MCF 10A (cell line): ENCODE measurements at places on chromosomes 11 and 22. TPM values are rescaled to one million over a fixed set of nuclear protein-coding genes. Genes with fewer than 3 reads are reported as not detected.

GRCh38 chr11:30424321-30424720, 101.4 kb downstream of the ARL14EP start:
- no peak overlapping the region for H3K27ac ChIP-seq
- DNase-seq, result no peak
- H3K4me3 ChIP-seq, result no peak overlapping the region
- no peaks in the 10 kb centered on the region for H3K4me1 ChIP-seq
- H3K36me3 ChIP-seq, result no peaks in the 10 kb centered on the region

Gene SMC1B
- not detected in 2 replicates for total RNA-seq

Gene UPB1
- not detected in 2 replicates for total RNA-seq

DNA sequence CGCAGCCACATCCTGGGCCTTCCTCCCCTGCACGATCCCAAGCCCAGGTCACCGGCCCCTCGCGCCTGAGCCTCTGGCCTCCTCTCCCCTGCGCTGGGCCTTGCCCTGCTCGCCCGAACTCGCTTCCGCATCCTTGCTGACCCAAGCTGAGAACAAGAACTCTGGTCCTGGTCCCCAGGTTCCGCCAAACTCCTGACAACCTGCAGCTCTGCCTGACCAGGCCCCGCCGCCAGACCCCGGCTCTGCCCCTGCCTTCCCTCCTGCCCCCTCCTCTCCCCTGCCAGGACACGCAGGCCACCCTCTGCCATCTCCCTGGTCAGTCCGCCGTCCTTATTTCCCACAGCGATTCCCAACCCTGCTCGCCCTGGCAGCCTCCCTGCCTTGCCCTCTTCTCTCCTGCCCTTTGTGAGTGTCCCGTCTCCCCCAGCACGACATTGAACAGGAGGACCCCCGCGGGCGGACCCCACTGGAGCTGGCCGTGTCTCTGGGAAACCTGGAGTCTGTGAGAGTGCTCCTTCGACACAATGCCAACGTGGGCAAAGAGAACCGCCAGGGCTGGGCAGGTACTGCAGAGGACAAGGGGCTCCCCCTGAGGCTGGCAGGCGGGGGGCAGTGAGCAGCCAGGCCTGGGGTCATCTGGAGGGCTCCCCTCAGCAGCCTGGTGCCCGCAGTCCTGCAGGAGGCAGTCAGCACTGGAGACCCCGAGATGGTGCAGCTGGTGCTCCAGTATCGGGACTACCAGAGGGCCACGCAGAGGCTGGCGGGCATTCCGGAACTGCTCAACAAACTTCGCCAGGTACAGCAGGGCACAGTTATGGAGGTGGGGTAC, 762 bp downstream of the ANKRD13D start:
- DNase-seq, result no peak
- H3K27me3 ChIP-seq, result no peaks in the 10 kb centered on the region
- peaks cover 34% of the 10 kb centered on the region for H3K36me3 ChIP-seq
- H3K4me3 ChIP-seq, result peak overlapping the region; percentile 92
- peak overlapping the region; percentile 57 for H3K27ac ChIP-seq

Gene KCNJ4
- not detected in 2 replicates for total RNA-seq

- H3K27ac ChIP-seq, result peak overlapping the region; percentile 12
- no peaks in the 10 kb centered on the region for H3K36me3 ChIP-seq
- H3K4me1 ChIP-seq, result peaks cover 14% of the 10 kb centered on the region
- H3K4me3 ChIP-seq, result no peak overlapping the region
- H3K27me3 ChIP-seq, result no peaks in the 10 kb centered on the region
- no peak for DNase-seq
These were observed 19.4 kb upstream of the GSTP1 start for GRCh38 chr11:67564230-67564629.

DNA sequence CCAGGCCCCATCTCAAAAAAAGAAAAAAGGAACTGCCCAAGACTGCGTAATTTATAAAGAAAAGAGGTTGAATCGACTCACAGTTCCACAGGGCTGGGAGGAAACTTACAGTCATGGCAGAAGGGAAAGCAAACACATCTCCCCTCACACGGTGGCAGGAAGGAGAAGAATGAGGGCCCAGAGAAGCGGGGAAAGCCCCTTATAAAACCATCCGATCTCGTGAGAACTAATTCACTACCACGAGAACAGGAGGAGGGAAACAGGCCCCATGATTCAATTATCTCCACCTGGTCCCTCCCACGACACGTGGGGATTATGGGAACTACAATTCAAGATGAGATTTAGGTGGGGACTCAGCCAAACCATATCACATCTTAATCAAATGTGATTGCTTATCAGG, 82.2 kb downstream of the BUD13 start:
- H3K36me3 ChIP-seq, result no peaks in the 10 kb centered on the region
- DNase-seq, result no peak
- no peak overlapping the region for H3K27ac ChIP-seq
- no peak overlapping the region for H3K4me3 ChIP-seq
- H3K4me1 ChIP-seq, result peaks cover 11% of the 10 kb centered on the region

Gene GSTT2B
- total RNA-seq, result 15.6 and 22.7 TPM in 2 replicates

GRCh38 chr11:97607291-97608000, 1217.6 kb downstream of the JRKL start:
- DNase-seq, result peak; percentile 3
- H3K4me1 ChIP-seq, result no peaks in the 10 kb centered on the region
- H3K27me3 ChIP-seq, result peaks cover 77% of the 10 kb centered on the region
- no peak overlapping the region for H3K4me3 ChIP-seq
- H3K36me3 ChIP-seq, result no peaks in the 10 kb centered on the region
- H3K27ac ChIP-seq, result no peak overlapping the region

DNA sequence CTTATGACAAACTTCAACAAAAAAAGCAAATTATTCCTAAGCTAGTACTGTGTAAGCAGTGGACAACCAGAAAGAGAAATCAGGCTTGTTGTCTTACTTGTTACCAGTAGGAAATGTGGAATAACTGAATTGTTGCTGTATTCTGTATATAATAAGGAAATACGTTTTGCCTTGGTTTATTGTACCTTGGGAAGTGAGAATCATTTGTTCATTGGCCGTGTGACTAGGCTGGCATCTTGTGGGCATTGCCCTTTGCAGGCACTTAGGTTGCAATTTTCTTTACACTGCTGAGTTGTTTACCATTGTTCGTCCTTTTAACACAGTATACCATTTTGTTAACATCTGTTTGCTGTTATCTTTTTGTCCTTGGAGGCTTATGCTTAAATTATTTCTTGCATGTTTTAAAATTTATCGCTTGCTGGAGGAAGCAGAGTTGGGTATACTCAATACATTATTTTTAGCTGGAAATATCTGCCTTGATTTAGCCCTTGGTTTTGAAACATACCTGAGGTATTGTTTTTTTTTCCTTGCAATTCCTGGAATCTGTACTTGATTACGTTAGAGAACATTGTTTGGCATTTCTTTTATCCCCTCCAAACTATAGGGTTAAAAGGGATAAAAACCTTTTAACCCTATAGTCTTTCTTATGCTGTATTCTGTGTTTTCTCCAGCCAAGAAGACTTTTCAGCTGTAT, 109.3 kb downstream of the DDX10 start:
- no peak overlapping the region for H3K4me3 ChIP-seq
- no peaks in the 10 kb centered on the region for H3K27me3 ChIP-seq
- peaks cover 6% of the 10 kb centered on the region for H3K4me1 ChIP-seq
- DNase-seq, result no peak
- no peak overlapping the region for H3K27ac ChIP-seq

Gene MRGPRF
- total RNA-seq, result not detected in 2 replicates

DNA sequence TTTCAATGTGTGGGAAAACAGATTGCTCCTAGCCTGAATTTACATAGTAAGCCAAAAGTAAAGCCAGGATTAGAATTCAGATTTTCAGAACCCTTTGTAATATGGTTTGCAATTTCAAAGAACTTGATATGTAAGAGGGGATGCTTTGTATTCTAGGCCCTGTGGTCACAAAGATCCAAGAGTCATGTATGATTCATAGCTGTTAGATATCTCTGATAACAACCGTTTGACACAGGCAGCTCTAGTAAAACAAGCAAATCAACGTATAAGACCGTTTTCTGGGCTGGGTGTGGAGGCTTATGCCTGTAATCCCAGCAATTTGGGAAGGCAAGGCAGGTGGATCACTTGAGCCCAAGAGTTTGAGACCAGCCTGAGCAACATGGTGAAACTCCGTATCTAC, 79.6 kb downstream of the EMSY start:
- H3K27ac ChIP-seq, result no peak overlapping the region
- no peak overlapping the region for H3K4me3 ChIP-seq
- H3K27me3 ChIP-seq, result no peaks in the 10 kb centered on the region

DNA sequence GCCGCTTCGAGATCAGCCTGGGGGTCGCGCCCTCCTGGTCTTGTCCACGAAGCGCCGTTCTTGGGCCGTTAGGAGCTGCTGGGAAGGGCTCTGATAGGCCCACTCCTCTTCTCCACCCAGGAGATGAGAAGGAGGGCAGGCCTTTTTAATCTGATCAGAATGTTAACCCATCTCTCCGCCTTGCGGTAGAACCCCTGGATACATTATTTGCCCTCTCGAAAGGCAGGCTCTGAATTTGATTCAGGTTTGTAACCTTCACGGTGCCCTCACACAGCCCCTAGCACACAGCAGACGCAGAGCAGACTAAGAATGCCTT, at the start of gene CCDC83:
TSS of gene CCDC83 (plus strand) at position 43 of the 316 bp plus-strand sequence. CDS start 9,741 bp downstream, outside the sequence.
- peak within 1 kb of the TSS; percentile 87 for H3K27ac ChIP-seq
- H3K4me3 ChIP-seq, result peak within 1 kb of the TSS; percentile 76
- no peaks in the 10 kb centered on the region for H3K36me3 ChIP-seq
- H3K27me3 ChIP-seq, result no peaks in the 10 kb centered on the region

Gene PHLDB1
- total RNA-seq, result 31.1 and 36.2 TPM in 2 replicates

Gene CREB3L1
- total RNA-seq, result not detected in 2 replicates

GRCh38 chr11:87366763-87367405, 329.1 kb downstream of the TMEM135 start:
- no peak for DNase-seq
- H3K27me3 ChIP-seq, result no peaks in the 10 kb centered on the region
- H3K36me3 ChIP-seq, result no peaks in the 10 kb centered on the region
- H3K4me3 ChIP-seq, result no peak overlapping the region
- no peak overlapping the region for H3K27ac ChIP-seq

Gene ATG13
- total RNA-seq, result 75.1 and 91.7 TPM in 2 replicates

GRCh38 chr11:88651556-88651955, 314.0 kb upstream of the CTSC start:
- no peak for DNase-seq
- H3K4me1 ChIP-seq, result no peaks in the 10 kb centered on the region
- peaks cover 21% of the 10 kb centered on the region for H3K27me3 ChIP-seq

Gene SCT
- not detected in 2 replicates for total RNA-seq

- no peak for DNase-seq
- H3K36me3 ChIP-seq, result peaks cover 5% of the 10 kb centered on the region
- H3K27me3 ChIP-seq, result peaks cover 55% of the 10 kb centered on the region
- H3K4me3 ChIP-seq, result no peak overlapping the region
- H3K4me1 ChIP-seq, result no peaks in the 10 kb centered on the region
These were observed 34.6 kb downstream of the ASCL2 start for GRCh38 chr11:2235588-2236326.

Gene RIBC2
- 0.26 TPM in 1 of 2 replicates, not detected in the other for total RNA-seq

Gene ISX
- total RNA-seq, result not detected in 2 replicates

Gene TTC36
- total RNA-seq, result 0.52 and 0.63 TPM in 2 replicates

- no peaks in the 10 kb centered on the region for H3K4me1 ChIP-seq
- H3K27me3 ChIP-seq, result no peaks in the 10 kb centered on the region
- no peak overlapping the region for H3K27ac ChIP-seq
- H3K36me3 ChIP-seq, result no peaks in the 10 kb centered on the region
- no peak overlapping the region for H3K4me3 ChIP-seq
- DNase-seq, result no peak
These were observed 249.1 kb upstream of the MTNR1B start for GRCh38 chr11:92720385-92720784.

DNA sequence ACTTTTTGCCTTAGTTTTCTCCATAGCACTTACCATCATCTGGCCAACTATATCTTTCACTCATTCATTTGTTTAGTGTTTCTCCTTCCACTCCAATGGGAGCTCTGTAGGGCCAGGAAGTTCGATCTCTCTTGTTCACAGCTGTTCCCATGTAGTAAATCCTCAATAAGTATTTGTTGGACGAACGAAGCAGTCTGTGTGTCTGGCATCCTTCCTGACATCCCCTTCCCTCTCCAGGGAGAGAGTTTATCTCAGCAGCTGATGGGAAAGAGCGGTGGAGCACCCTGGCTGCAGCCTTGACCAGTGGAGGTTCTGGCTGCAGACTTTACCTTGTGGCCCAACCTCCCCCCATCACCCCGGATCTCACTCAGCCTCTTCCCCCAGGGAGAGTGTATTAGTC, 141.7 kb downstream of the CHST1 start:
- H3K36me3 ChIP-seq, result no peaks in the 10 kb centered on the region
- H3K27ac ChIP-seq, result no peak overlapping the region
- H3K4me1 ChIP-seq, result no peaks in the 10 kb centered on the region
- no peak overlapping the region for H3K4me3 ChIP-seq

GRCh38 chr22:37764622-37765021, 43.1 kb upstream of the GCAT start:
- no peak overlapping the region for H3K4me3 ChIP-seq
- no peak overlapping the region for H3K27ac ChIP-seq
- no peak for DNase-seq

DNA sequence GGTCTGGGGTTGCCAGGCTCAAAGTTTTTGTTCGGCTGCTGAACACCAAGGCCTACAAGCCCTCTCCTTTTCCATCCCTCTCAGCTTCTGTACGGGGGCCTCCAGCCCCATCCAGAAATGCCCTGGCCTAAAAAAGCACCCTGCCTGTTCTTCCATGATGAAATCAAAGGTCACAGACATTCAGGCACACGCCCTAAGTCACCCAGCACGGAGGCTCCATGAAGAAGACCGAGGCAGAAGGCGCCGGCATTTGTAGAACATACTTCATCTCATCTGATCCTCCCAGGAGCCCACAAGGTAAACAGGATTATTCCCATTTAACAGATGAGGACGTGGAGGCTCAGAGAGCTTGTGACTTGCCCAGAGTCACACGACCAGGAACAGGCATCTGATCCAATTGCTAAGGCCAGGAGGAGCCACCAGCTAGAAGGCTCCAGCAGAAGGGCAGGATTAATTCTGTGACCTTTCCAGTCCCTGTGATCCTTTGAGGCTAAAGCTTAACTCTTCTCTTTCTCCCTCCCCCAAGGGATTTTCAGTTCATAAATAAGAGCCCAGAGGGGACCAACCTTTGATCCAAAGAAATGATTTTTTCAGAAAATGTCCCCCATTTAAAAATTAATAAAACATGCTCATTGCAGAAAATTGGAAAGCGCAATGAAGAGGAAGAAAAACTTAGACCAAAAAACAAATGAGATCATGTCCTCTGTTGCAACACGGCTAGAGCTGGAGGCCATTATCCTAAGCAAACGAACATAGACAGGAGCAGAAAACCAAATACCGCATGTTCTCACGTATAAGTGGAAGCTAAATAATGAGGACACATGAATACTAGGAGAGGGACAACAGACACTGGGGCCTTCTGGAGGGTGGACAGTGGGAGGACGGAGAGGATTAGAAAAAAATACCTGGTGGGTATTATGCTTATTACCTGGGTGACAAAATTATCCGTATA, 38.7 kb downstream of the CYTH4 start:
- peaks cover 16% of the 10 kb centered on the region for H3K4me1 ChIP-seq
- no peak for DNase-seq
- H3K27ac ChIP-seq, result no peak overlapping the region
- no peak overlapping the region for H3K4me3 ChIP-seq

- no peak overlapping the region for H3K4me3 ChIP-seq
- H3K27ac ChIP-seq, result no peak overlapping the region
- no peaks in the 10 kb centered on the region for H3K36me3 ChIP-seq
- peaks cover 7% of the 10 kb centered on the region for H3K4me1 ChIP-seq
These were observed 78.6 kb downstream of the SYN3 start for GRCh38 chr22:32979606-32980005.

- no peak within 1 kb of the TSS for H3K27ac ChIP-seq
- H3K36me3 ChIP-seq, result no peaks in the 10 kb centered on the region
- peaks cover 98% of the 10 kb centered on the region for H3K27me3 ChIP-seq
- no peak within 1 kb of the TSS for H3K4me3 ChIP-seq
- peak; percentile 62 for DNase-seq
- no peaks in the 10 kb centered on the region for H3K4me1 ChIP-seq
These were observed at the start of gene BSX for GRCh38 chr11:122981388-122982264. Gene BSX, minus strand, starts transcription at chr11:122981834. Its CDS starts 163 bp downstream, at chr11:122981671.
